ENCODE measurements at places on chromosomes 12 and 14.

DNA sequence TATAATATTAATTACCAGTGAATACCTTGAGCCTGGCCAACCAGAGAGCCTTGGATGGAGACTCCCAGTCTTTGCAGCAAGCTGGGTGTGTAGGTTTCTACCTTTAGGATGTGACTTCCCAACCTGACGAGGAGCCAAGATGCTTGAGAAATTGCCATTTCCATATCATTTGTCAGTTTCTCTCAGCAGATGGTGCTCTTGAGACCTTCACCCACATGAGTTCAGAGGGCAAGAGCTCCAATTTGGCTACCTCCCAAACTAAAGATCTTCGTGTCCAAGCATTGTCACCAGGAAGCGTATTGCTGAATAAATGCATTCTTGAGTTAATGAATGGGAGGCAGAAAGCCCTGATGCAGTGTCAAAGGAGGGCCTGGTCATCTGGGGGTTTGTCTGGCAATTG, 106.4 kb upstream of the TBX5 start:
- DNase-seq = no peak

GRCh38 chr12:123041042-123041531, 60.6 kb downstream of the ARL6IP4 start:
- no peak for DNase-seq

DNA sequence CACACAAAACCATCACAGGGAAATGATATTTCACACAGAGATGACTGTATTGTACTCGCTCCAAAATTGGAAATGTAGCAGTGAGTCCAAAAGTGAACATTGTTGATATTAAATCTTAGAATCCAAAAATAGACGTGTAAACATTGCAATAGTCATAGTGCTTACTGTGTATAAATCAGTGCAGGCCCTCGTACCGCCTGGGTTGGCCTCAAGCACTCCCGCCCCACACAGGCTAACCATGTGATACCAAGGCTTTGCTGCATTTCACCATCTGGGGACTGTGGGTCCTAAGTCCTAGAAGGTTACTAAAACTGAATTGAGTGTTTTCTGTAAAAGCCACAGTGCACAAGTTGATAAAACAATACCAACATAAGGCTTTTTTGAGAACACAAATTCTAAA, 107.3 kb downstream of the PPP2R5E start:
- DNase-seq = no peak

DNA sequence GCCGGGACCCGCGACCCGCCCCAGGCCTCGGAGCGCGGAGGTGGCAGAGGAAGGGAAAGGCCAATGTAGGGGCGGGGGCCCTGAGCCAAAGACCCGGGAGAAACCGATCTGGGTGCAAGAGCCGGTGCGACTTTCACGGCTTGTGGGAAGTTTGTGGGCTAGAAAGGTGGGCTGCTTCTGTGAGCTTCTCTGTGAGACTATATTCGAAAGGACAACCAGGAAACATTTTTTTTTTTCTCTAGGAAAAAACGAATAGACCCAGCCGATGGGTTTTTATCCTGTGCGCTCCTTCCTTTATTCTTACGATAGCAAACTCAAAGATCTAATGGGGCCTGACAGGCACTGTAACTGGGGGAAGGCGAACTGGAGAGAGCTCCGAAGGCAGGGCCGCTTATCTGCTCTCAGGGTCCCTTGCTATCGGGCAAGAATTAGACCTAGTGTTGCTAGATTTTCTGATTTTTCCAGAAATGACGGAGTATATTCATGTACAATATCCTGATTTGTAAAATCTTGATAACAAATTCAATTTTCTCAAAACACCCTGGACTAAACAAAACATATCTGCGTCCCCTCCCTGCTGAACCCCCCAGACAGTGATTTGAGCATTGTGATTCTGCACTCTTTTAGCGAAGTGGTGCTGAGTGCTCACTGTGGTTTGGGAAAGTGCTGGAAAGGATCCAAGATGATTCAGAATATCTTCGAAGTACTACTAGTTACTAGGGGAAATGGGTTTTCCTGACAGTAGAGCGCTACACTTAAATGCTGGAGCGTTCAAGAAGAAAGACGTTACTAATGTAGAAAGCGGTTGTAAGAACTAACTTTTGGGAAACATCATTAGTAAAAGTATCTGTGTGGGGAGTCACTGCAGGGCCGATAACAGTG, 563 bp upstream of the STXBP6 start:
- no peak for DNase-seq

DNA sequence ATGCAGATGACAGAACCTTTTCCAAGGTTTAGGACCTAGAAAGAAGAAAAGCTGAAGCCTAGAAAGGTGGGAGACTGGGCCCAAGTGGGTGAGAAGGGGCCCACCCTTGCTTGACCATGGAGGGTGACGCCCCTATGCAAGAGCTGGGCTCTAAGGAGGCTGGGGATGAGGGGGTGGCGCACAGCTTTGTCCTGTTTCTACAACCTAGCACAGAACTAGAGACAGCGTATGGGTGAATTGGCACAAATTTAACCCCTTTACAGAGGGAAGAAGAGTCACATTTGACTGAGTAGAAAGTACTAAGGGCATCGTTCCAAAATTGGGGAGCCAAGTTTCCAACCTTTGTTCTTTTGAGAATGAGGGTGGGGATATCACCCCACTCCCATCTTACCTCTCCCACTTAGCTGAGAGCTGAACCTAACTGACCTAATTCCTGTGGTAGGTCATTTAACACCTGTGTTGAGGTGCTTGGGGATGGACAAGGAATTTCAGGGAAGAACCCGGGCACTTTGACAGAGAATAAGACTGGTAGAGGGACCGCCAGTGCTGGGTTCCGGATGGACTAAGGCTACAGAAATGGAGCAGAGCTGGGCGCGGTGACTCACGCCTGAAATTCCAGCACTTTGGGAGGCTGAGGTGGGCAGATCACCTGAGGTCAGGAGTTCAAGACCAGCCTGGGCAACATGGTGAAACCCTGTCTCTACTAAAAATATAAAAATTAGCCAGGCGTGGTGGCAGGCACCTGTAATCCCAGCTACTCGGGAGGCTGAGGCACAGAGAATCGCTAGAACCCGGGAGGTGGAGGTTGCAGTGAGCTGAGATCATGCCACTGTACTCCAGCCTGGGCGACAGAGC, 5.2 kb downstream of the NFKBIA start:
- DNase-seq = peak; percentile 62

- DNase-seq = no peak
These were observed 284.5 kb upstream of the E2F7 start for GRCh38 chr12:77349689-77350370.

DNA sequence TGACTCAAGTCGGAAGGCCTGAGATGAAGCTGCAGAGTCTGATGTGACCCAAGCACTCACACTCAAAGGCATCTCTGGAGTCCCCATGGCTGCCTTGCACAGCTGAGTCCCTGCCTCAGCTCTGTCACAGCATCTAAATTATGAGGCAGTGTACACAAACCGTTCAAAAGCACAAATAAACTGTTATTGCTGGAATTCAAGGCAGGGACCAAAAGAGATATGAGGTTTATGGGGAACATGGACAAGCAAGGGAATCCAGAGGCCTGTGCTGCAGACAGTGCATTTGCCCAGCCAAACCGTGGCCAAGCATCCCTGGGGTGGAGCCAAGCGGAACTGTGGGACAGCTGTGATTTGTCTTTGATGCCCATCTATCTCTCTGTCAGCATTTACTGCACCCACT, 91.3 kb downstream of the RPS29 start:
- no peak for DNase-seq

DNA sequence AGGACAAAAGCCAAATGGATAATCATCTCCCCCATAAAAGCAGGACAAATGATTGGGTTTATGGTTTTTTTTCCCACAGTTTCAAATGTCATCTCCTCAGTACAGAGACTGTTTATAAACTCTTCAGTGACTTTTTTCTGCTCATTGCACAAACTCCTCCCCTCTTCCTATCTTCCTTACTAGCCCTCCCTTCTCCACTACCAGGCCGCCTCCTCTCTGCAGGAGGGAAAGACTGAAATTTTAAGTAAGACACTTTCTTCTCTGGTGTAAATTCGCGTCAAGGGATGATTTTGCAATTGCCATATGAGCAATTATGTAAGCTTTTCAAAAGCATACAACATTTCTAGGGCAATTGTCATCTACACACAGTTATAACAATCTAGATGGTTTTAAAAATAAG, 37.0 kb downstream of the BTG1 start:
- no peak for DNase-seq

DNA sequence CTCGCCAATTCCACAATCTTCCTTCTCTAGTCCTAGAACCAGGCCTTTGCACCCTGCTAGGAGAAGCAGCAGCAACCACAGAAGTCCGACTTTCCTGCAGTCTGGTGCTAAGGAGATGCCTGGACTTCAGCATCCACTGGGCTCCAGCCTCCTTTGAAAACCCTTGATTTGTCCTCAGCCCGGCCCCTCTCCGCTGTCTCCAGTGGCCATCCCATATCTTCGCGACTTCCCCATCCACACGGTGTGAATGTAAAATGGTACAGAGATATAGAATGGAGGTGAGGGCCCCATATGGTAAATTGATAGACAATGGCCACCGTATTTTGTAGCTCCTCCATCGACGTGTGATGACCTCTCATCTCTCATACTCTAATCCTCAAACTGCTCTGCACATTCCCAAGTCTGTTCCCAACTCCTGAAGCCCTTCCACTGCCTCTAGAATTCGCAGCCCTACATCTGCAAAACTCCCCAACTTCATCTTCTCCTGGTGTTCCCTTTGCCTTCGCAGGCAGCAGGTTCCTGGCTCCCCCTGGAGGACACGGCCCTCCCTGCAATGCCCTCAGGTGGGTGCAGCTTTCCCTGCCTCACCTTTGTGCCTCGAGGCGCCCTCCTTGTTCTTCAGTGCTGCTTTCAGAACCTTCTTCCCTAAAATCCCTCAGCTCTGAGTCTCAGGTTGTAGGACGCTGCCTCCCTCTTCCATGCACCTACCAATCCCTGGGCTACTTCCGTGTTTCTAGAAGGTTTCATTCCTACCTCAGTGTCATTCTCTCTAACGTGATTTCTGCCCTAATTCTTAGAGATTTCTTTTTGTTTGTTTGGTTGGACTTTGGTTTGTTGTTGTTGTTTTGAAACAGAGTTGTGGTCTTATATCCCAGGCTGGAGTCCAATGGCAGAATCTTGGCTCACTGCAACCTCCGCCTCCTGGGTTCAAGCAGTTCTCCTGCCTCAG, 36.7 kb downstream of the TMBIM6 start:
- peak; percentile 75 for DNase-seq

DNA sequence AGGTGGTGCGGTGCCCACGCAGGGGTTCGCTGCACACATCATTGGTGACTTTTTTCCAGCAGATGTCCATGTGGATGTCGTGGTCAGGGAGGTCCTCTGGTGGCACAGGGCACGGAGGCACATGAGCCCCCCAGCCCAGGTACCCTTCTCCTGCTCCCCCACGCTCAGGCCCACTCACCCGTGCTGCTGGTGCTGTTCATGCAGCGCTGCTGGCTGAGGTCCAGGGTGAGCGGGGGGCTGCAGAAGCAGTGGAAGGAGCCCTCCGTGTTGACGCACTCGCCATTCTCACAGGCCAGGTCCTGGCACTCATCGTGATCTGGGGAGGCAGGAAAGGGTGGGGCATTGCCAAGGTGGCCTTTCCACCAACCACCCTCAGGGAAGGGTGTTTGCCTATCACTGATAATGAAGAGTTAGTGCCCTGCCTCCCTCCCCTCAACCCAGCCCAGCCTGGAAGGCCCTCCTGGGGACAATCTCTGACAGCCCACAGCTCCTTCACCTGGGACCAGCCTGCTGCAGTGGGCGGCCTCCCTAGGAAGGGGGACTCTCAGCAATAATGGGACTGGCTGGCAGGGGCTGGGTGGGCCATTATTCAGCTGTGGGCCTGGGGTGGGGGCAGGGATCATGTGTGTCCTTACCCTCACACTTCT, 9.8 kb downstream of the ISCA2 start:
- DNase-seq = no peak

GRCh38 chr14:67018720-67019119, 170.5 kb upstream of the GARIN2 start:
- DNase-seq = no peak

DNA sequence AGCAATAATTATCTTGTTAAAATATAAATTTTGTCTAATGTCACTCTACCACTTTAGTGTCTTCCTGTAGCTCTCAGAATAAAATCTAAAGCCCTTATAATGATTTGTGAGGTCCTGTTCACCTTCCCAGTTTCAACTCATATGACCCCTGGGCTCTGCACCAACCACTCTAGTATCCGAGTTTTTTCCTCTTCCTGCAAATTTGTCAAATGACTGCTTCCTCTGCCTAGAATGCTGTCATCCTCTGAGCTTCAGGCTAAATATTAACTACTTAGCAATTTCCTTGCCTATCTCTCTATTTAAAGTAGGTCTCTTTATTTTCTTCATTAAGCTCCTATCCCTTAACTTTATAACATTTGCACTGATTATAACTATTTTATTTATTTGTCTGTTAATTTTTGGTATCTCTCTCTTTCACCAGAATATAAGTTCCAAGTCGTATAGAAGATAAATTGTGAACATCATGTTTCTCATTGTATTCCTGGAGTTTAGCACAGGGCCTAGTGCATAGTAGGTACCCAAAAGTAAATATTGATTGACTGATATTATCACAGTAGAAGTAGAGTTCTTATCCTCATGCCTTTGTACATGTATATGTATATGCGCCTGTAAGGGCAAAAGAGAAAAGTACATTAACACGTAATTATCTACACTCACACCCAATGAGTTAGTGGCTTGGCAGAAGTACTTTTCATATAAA, 196.0 kb downstream of the BCAT1 start:
- DNase-seq = no peak

GRCh38 chr14:76432827-76433752, 57.2 kb downstream of the ESRRB start:
- DNase-seq = no peak

GRCh38 chr14:81033698-81034240, 78.3 kb downstream of the TSHR start:
- no peak for DNase-seq

DNA sequence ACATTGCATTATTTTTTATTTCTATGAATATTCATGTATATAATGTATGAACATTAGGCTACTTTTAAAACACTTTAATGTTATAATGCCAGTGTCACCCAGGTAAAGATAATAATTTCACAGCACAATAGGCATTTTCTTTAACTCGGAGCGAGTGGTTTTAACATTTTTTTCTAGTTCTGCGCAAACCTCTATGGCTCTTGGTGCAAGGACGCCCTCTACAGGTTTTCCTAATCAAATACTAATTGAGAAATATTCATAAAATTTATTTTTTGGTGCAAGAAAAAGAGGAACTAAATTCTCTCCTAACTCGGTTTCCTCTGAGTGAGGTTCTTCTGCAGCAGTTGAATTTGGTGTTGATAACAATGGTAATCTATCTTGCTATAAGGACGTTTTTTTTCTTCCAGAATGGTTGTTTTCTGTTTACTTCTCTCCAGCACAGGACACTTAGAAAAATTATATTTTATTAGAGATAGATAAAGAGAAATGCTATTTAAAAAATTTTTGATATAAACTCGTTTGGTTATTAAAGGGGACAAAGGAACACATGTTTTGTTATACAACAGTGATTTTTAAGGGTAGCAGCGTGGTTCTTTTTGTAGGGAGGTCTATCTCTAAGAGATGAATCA, 2.4 kb upstream of the WIF1 start:
- DNase-seq = no peak

DNA sequence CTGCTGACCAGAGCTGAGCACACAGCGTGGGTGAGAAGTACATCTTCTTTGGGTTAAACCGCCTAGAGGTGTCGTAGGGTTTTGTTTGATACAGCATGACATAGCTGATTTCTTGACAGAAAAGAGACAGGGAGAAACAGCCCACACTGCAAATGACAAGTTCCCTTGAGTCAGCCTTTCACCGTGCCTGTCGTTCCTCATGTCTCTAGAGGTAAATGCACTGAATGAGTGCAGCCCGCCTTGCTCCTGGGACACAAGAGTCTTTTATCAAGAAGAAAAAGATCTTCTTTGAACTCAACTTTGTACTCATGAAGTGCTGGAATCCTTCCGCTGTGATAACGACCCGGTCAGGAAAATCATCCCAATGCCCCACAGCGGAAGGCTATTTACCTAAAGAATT, 77.6 kb downstream of the TMEM132D start:
- DNase-seq = no peak

Data from CD4-positive, alpha-beta T cell treated with Interleukin-1 beta for 1 hour (primary cell).